ENCODE measurements at places on chromosomes 7 and 10. TPM values are rescaled to one million over a fixed set of nuclear protein-coding genes. Genes with fewer than 3 reads are reported as not detected.
A peak's percentile ranks its signal among the peaks of the same experiment; 100 is the strongest.

PLXNA4 gene
- total RNA-seq, result 0.14 TPM

DNA sequence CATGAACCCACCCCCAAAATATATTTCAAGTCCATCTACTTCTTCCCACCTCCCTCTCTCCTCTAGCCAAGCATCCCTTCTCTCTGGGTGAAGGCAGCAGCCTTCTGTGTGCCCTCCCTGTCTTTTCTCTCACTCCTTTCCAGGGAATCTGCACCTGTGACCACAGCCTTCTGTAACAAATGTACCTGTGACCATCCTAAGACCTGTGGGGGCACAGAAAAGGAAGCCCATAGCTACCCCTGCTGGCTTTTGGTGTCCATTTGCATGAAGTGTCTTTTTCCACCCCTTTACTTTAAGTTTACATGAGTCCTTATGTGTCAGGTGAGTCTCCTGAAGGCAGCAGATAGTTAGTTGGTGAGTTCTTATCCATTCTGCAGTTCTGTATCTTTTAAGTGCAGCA, 2.0 kb upstream of the TBXAS1 start:
- DNase-seq, result no peak

DNA sequence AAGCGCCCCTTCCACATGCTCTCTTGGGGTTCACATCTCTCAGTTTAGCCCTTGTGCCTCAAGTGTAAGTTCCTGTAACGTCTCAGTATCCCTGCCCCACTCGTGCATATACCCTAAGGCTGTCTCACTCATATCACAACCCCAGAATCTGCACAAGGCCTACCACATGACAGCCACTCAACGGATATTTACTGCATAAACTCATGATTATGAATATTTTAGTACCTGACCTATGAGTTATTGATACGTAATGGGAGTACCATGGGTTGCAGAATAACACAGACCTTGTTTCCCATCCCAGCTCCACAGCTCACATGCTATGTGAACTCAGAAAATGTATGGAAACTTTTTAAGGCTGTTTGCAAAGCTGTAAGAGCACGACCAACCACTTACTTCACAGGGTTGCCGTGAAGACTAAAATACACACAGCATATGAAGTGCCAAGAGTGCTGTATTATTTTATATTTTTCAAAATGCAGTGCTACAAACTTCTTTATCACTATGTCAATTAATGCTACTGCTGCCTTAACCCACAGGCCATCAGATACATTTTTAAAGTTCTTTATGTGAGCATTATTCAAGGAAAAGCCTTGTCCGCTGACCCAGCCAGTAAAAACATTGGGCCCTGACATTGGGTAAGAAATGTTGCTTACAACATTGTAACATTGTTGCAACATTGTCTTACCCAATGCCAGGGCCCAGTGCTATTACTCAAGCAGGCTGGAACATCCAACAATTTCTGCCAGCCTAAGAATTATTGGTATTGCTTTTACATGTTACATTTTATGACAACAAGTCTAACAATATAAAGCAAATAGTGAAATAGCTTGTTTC, 97.2 kb downstream of the JAZF1 start:
- no peak for DNase-seq

FAM24B gene
- 14.6 TPM for total RNA-seq

DNA sequence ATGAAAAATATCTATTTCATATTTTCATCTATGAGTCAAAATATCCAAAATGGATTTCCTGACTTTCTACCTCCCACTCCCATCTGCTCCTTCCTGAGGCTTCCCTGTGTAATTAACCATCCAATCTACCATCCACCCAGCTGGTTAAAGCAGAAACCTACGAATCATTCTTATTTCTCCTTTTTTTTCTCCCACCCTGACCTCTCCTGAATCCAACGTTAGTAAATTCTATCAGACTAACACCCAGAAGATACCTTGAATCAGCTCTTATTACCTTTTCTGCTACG, 3.7 kb upstream of the LIPF start:
- DNase-seq, result no peak

GRCh38 chr7:995571-995970, 12.6 kb downstream of the CYP2W1 start:
- no peak for DNase-seq

DNA sequence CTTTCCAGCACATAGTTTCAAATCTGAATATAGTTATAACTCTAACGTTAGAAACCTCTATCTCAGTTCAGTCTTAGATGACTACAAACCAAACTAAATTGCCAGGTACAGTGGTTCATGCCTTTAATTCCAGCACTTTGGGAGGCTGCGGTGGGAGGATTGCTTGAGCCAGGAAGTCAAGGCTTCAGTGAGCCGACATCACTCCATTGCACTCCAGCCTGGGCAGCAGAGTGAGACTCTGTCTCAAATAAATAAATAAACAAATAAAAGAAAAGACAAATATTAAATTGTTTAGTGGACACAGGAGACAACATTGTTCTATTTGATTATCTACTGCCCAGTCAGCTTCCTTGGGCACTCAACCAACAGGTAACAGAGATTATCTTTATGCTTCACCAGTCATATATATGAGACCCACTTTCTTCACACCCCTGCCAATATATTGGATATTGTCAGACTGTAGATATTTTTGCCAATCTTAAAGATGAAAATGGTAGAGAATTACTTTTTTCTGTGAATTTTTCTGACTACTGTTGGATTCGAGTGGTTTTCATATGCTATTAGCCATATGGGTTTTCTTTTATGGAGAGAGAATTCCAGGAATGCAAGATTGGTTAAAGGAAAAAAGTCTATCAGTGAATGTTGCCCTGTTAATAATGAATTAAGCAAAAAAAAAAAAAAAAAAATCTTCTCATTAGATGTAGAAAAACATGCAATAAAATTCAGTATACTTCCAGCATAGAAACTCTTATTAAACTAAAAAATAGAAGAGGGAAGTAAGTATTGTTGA, 16.0 kb downstream of the HDAC9 start:
- no peak for DNase-seq

GRCh38 chr7:26372249-26372648, 80.6 kb downstream of the SNX10 start:
- no peak for DNase-seq

GRCh38 chr7:40008223-40008815, 58.3 kb downstream of the CDK13 start:
- peak; percentile 61 for DNase-seq

DNA sequence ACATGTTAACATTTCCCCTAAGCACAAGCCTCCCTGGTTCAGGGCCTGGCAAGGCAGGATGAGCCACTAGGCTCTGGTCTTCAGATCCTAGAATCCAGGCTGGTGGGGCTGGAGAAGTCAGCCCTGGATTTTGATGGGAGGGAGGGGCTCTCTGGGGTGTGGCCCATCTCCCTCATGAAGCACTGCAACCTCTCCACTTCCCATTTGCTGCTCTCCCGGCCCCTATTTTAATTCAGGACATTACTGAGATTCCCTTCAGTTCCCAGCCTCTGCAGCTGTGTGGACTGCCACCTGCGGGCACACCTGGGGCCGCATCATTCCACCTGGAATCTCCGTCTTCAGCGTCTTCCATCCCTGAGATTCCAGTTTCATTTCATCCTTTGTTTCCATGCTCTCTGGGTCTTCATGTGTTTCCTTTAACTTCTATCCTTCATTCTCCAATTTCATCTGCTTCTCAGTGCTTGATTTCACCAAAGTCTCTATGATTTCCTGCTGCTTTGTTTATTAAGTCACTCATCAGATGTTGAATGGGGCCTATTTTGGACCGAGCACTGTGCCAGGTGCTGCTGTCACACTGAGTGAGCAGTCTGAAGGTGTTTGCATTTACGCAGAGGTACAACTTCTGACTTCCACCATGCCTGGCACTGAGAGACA, 253.6 kb downstream of the WDR37 start:
- DNase-seq, result no peak

CNNM1 gene
- total RNA-seq, result 0.62 TPM

TMEM213 gene
- total RNA-seq, result not detected

IFIT1B gene
- not detected for total RNA-seq

DNA sequence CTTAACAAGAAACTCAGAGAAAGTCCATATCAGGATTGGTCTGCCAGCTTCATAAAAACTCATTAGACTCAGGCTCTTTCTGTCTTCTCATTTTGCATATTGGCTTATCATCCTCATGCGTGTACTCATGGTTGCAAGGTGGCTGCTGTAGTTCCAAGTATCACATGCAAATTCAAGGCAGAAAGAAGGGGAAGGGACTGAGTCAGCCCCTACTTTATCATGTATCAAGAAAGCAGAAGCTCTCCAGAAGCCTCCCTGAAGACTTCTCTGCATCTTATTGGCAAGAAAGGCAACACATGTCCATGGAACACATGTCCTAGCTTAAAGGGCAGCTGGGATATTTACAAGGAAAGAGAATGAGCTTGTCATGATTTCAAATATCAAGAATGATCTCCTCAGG, 19.4 kb upstream of the EZH2 start:
- DNase-seq, result no peak

- no peak for DNase-seq
Measured at GRCh38 chr7:134905375-134905774, 80.9 kb upstream of the AGBL3 start.

GRCh38 chr7:97873606-97874005, 1.4 kb upstream of the ASNS start:
- no peak for DNase-seq

DNA sequence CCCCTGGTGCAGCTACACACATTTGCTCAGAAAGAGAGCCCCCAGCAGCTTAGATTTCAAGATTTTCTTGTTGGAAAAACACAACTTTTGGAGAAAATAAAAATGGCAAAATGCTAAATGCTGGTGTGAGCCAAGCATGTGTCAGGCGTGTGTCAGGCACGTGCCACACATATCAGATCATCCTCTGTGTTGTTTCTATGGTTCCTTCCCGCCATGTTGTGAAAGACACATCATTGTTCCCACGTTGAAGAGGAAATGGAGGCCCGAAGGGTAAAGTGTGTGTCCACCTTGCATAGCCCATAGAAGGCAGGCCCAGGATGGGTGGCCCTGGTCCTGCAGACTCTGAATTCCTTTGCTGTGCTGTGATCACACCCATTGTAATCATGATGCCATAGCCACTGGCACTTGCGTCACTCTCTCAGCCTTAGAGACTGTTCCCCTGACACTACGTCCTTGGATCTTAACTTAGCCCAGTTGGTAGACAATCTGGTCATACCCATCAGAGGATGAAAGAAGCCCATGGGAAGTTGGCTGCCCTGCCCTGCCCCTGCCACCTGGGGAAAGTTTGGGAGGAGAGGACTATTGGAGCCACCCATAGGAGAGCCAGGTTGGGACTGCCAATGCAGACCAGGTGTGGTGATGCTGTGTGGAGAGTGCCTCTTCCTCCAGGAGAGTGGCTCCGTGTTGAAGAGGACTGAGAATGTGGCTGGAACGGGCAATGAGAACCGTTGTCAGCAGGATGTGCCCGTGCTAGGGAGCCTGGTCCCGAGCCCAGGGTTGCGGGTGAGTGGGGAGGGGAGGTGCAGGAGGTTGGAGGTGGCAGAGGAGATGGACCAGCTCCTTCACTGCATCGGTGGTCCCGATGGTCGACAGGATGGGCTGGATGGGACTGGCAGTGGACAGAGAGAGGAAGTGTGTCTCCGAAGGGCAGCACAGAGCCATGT, 65.6 kb upstream of the IGFBP3 start:
- no peak for DNase-seq

GRCh38 chr10:102585026-102585425, 59.3 kb upstream of the TRIM8 start:
- DNase-seq, result no peak

DNA sequence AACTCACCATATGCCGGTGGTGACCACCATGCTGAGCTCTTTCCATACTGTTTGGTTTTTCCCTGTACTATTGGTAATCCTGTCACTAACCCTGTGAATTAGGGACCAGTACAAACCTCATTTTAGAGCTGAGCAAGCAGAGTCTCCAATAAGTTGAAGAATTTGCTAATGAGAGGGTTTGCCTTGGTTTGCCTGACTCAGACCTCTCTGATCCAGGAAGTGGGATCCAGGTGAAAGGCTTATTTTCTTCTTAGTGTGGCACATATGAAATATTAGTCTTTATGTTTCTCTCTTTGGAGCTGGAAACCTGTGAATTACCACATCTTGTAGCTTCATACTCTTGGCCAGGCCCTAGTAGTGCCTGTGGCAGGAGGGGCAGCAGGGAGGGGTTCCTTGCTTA, 114.1 kb upstream of the IGFBP3 start:
- DNase-seq, result no peak

MRC1 gene
- 0.29 TPM for total RNA-seq

DNA sequence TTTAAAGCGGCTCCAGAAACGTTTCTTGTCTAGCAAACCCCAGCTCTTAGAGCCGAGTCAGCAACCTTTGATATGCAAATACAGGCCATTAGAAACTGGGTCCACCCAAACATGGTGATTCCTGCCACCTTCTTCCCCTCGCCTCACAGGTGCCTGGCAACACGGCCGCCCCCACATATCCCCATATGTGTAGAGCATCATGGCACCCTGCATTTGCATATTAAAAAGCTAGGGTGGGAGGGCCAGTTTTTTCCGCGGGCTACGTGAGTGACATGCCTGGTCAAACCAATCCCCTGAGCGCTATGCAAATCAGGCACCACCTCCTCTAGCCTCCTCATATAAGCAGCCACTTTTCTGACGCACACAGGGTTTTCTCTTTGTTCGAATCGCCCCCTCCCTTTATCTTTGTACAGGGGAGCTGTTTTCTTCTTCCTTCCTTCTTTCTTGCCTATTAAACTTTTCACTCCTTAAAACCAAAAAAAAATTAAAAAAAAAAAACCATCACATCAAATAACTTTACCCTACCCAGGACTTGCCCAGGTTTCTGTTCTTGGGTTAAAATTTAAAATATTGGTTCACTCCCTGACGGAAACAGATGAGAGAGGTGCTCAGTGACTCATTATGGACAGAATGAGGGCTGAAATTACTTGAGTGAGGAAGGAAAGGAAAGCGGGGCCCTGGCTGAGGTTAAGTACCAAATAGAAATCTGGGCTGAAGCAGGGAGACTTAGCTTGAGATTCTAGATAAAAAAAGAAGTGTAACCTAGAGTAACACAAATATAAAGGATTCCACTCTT, 59.8 kb downstream of the COA1 start:
- DNase-seq, result no peak

GRCh38 chr7:38753347-38753746, 122.2 kb upstream of the AMPH start:
- no peak for DNase-seq

DNA sequence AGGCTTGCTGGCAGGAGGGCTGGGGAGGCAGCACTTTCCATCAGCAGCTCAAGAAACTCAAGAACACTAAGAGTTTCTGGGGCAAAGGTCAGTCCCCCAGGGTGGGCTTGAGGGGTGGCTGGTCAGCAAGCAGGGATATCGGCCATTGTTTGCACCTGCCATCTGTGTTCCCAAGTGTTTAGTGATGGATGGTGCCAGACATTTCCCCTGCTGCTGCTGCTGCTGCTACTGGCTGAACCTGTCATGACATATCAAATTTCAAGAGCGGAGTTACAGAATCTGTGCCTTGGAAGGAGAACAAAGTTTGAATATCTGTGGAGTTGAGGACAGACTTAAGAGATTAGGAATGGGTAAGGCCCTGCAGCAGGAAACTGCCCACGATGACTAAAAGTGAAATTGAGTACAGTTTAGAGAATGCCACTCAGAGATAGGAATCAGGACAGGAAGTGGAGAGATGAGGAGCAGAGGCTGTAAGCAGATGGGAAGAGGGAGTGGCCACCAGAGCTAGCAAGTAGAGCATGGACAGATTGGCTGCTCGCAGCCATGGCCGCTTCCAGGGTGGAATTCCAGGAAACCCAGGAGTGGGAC, 39.2 kb upstream of the PPP1R3C start:
- DNase-seq, result no peak

POLR3A gene
- 20.7 TPM for total RNA-seq

- no peak for DNase-seq
Measured at GRCh38 chr7:120021085-120021484, 251.9 kb upstream of the KCND2 start.

GRCh38 chr7:102312317-102312716, 25.6 kb downstream of the SH2B2 start:
- DNase-seq, result no peak

SHH gene
- 4.5 TPM for total RNA-seq

All from kidney epithelial cell (primary cell).